ENCODE measurements at places on chromosomes 11 and 22.

DNA sequence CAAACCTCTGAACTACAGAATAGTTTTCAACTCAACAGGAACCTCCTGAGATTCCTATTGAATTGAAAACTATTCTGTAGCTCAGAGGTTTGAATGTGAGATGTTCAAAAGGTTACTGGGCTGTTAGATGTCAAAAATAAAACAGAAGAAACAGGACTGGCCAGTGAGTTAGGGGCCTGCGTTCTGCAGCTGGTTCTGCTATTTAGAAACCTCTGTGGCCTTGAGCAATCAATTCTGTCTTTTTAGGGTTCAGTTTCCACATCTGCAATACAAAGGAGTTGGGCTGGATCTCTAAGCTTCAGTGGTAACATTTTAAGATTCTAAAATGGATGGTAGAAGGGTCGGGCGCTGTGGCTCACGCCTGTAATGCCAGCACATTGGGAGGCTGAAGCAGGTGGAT is 55.8 kb downstream of the CLMP start:
- no peak for DNase-seq

- no peak for DNase-seq
Observed at GRCh38 chr11:35997902-35998520, 54.1 kb downstream of the LDLRAD3 start.

- peak; percentile 23 for DNase-seq
Observed at GRCh38 chr11:20162824-20163782, 2.8 kb upstream of the DBX1 start.

DNA sequence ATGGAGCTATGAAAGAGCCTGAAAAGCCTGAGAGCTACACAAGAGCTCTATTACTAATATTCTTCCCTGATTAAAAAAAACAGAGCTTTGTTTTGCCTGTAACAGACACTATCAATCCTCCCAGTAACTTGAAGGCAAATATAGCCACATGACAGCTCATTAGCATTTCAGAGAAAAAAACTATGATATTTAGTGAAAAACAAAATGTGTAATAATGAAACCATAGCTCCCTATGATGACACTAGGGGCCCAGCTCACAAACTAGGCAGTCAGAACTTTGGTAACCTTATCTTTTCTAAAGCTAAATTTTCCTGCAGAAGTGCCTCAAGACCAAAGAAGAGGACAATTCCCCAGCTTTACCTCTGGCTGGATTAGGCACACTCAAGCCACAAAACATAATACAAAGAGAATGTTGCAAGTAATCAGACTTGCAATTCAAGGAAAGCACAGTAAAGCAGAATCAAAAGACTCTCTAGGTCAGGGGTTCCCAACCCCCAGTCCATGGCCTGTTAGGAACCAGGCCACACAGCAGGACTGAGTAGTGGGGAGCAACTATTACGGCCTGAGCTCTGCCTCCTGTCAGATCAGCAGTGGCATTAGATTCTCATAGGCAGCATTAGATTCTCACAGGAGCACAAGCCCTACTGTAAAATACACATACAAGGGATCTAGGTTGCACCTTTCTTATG is 53.3 kb downstream of the MRTFA start:
- peak; percentile 34 for DNase-seq

DNA sequence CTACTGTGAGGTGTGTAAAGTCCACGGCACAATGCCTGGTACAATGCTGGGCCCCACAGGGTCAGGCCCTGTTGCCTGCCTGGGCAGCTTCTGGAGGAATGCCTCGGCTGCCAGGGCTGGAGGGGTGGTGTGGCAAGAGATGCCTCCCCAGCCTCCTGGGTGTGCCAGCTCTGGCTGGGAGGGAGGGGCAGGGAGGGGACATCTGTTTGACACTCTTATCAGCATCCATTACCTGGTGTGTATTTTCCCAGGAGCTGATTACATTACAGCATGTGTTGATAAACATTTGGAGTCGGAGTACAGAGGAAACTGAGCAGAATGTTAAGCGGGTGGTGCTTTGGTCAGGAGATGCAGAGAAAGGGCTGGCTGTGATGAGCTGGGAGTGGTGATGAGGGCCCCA is 11.0 kb upstream of the NECTIN1 start:
- DNase-seq, result no peak

- DNase-seq, result peak; percentile 56
Observed at GRCh38 chr22:39773976-39774539, 119.5 kb downstream of the ENTHD1 start.

DNA sequence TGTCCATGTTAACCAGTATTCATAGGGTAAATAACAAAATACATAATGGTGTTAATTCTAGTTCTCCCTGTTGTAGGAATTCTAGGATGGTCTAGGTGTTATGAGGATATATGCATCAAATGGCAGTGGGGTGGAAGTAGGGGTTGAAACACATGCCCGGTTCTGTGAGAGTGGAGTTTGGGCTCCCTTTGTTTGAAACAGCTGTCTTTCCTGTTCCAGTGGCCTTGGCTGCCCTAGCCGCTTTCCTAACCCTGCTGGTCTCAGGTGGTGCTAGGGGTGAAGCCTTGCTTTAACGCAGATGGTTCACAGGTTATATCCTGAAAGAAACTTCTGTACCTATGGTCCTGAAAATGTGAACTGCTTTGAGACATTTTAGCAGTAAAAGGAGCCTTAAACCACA is 38.3 kb downstream of the SERPINH1 start:
- no peak for DNase-seq

- no peak for DNase-seq
Observed at GRCh38 chr11:125532668-125533067, 36.6 kb upstream of the FEZ1 start.

DNA sequence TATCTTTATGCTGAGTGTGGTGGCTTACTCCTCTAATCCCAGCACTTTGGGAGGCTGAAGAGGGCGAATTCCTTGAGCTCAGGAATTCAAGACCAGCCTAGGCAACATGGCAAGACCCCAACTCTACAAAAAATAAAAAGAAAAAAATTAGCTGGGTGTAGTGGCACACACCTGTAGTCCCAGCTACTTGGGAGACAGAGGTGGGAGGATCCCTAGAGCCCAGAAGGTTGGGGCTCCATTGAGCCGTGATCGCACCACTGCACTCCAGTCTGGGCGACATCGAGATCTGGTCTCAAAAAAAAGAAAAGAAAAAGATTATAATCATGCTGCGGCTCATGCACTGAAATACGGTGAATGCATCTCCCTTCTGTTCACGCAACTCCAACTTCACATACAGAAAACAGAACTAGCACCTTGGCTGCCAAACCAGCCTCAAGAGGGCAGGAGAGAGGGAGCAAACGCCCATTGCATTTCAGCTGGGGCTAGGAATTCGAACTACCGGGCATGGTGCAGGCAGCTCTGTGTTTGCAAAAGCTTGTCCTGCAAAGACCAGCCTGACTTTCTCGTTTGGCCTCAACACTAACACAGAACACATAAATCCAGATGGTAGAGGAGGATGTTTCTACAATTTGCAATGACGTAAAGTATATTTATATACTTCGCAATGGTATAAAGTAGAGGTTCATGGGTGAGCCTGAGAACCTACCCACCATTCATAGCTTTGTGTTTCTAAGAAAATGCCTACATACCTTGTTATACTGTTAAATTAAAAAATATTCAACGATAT is 6.3 kb upstream of the SYNGR1 start:
- DNase-seq, result peak; percentile 60

GRCh38 chr11:87740968-87741367 is 434.3 kb downstream of the RAB38 start:
- no peak for DNase-seq

- peak; percentile 78 for DNase-seq
Observed at GRCh38 chr11:4606231-4607015, 1.6 kb downstream of the TRIM68 start.

GRCh38 chr11:32304521-32304920 is 130.8 kb downstream of the WT1 start:
- DNase-seq, result no peak

- no peak for DNase-seq
Observed at GRCh38 chr11:11308249-11308648, 44.8 kb downstream of the CSNK2A3 start.

DNA sequence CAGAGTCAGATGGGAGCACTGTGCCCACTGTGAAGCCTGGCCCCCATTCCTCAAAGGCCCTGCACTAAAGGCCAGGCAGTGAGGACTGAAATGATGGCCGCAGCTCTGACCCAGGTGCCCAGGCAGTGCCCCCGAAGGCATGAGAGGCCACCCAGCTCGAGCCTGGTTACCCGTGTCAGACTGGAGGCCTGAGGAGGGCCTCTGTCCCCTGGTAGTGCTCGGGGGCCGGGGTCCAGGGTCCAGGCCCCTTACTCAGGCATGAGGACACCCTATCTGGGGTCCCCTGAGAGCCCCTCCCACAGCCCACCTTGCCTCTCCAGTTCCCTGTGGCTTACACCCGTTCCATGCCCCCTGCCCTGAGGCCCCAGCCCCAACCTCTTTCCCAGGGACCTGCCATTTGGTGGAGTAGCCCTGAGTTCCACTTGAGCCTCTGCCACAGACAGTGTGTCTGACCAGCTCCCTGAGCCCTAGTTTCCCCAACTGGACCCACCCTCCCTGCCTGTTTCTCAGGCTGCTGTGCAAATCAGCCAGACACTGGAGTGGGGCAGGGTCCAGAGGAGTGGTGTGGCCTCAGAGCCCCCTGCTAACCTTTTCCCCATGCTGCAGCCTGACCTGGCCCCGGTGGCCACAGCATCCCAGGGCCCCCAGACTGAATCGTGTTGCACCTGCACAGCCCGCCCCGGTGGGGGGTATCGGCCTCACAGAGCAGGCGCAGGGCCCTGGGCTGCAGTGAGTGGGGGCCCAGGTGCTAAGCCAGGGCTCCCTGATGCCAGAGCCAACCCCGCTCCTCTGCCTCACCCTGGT is 10.8 kb upstream of the ANKRD13D start:
- no peak for DNase-seq

DNA sequence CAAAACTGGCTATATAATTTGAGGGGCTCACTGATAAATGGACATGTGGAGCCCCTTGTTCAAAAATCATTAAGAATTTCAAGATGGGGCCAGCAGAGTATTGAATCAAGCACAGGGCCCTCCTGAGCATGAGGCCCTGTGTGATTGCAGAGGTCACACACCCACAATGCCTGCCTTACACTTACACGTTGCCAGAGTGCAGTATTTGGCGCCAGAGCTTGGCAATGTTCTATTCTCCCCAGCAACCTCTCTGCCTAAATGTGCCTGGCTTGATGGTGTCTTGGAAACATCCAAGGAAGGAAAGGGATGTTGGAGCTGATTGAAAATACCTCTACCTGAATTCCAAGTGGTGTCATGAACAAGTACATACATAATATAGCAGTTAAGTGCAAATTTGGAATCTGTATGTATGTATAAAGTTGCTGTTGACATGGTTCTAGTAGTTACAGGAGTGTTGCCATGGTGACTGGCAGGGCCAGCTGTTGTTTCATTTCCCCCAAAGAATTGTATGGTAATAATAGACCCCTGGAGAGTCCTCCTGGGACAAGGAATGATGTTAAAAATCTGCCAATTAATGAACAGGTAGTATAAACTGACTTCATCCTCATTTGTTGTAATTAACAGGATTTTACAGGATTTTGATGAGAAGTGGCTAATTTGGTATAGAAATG is 205.7 kb upstream of the NAV2 start:
- no peak for DNase-seq

DNA sequence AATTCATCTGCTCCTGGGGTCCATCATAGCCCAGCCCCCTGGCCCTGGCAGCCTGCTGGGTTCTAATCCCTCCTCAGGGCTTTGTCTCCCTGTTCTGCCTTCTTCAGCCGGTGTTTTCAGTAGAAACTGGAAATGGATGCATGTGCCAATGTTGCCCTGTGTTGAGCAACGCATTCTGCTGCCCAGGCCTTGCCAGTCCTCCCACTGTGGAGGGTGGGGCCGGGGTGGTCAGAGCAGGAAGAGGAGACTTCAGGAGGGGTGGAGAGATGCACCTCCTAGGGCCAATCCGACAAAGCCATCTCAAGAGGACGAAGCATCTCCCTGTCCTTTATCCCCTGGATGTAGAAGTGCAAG is 27.6 kb upstream of the ZBTB16 start:
- no peak for DNase-seq
